Activated B cell treated with CpG ODN at 0.5 μM for 24 hours (primary cell): ENCODE measurements at places on chromosomes 1 and 21. TPM values are rescaled to one million over a fixed set of nuclear protein-coding genes. Genes with fewer than 3 reads are reported as not detected.

The GJA8 gene
- not detected in 2 replicates for total RNA-seq

The GBP5 gene
- 19.9 and 22.8 TPM in 2 replicates for total RNA-seq

The OR2AK2 gene
- total RNA-seq = not detected in 2 replicates

The OR2T35 gene
- 0.29 and 1.6 TPM in 2 replicates for total RNA-seq

The TMPRSS15 gene
- not detected in 2 replicates for total RNA-seq

DNA sequence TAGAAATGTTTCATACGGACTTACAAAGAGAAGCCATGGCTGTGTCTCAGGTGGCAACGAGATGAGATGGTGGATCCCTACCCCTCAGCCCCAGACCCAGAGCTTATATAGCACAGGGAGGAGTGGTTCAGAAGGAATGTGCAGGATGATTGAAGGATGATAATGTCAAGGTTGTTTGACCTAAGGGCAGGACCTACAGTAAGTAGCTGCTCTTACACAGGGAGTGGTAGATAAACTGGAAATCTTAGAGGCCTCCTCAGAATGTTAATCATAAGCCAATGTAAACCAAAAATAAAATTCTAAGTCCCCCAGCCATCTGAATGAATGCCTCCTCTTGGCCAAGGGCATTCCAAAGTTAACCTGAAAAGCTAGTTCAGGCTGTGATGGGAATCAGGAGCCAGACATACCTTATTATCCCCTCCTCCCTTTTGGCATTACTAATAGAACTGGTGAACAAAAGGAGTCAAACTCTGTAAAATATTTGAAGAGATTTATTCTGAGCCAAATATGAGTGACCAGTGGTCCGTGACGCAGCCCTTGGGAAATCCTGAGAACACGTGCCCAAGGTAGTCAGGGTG is 45.8 kb upstream of the PDE9A start:
- DNase-seq = no peak

GRCh38 chr1:221994274-221994698 is 252.4 kb upstream of the DUSP10 start:
- DNase-seq = no peak

DNA sequence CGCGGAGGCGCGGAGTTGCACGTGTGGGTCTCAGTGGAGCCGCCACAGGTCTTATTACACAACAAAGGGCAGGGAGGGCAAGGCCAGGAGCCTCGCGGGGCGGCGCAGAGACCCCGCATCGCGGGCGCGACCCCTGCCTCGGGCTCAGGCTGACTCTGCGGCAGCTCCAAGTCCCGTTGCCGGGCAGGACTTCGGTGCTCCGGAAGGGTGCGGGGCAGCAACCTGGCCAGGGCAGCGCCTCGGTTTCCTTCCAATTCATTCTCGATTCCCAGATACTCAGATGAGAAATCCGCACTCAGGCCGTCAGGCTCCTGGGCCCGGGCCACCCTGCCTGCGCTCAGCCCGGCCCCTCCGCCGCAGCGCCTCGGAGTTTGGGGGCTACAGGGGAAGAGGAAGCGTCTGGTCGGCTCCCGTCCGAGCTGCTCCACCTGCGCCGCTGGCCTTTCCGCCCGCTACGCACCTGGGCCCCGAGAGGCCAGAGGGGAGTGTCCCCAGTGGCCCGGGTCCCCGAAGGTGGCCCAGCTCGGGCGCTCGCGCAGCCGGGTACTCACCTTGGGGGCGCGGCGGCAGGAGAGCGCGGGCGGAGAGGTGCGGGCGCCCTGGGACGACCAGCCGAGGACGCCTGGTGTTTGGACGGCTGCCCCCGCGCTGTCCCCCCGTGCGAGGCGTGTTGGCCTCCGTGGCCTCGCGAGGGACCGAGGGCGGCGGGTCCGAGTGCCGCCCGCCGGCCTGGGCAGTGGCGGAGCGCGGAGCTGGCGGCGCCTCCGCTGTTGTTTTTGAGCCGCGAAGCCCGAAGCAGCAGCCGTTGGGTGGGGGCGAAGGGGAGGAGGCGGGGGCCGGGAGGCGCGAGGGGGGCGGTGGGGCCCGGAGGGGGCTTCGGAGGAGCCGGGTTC is 1.1 kb upstream of the PRDM16 start:
- DNase-seq = no peak

GRCh38 chr21:37667380-37667779 is 248.9 kb downstream of the KCNJ6 start:
- no peak for DNase-seq

- peak; percentile 52 for DNase-seq
Measured at GRCh38 chr1:50978144-50978851, 8.3 kb downstream of the CDKN2C start.

- DNase-seq = no peak
Measured at GRCh38 chr1:241048622-241049021, 308.4 kb downstream of the RGS7 start.

GRCh38 chr1:225777058-225777582 is 506 bp upstream of the SRP9 start:
- DNase-seq = no peak

- DNase-seq = no peak
Measured at GRCh38 chr1:154786804-154787570, 83.1 kb downstream of the KCNN3 start.

- DNase-seq = no peak
Measured at GRCh38 chr1:103854279-103854678, 104.6 kb downstream of the AMY1C start.

DNA sequence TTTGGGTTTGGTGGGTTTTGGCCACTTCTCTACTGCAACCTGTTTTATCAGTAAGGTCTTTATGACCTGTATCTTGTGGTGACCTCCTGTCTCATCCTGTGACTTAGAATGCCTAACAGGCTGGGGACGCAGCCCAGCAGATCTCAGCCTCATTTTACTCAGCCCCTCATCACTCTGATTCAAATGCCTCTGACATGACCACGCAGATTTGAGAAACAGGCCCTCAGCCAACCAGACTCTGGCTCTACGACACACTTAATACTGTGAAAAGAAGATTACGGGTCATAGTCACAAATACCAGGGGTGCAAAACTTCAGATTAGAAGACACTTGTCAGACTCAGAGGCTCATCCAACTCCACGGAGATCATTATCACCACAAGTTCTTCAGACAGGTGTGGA is 28.3 kb upstream of the KIF26B start:
- no peak for DNase-seq

GRCh38 chr1:37085393-37085792 is 51.1 kb upstream of the GRIK3 start:
- no peak for DNase-seq

- DNase-seq = no peak
Measured at GRCh38 chr1:201653233-201653632, 114.3 kb downstream of the NAV1 start.
